ENCODE measurements at places on chromosomes 12 and 14.

DNA sequence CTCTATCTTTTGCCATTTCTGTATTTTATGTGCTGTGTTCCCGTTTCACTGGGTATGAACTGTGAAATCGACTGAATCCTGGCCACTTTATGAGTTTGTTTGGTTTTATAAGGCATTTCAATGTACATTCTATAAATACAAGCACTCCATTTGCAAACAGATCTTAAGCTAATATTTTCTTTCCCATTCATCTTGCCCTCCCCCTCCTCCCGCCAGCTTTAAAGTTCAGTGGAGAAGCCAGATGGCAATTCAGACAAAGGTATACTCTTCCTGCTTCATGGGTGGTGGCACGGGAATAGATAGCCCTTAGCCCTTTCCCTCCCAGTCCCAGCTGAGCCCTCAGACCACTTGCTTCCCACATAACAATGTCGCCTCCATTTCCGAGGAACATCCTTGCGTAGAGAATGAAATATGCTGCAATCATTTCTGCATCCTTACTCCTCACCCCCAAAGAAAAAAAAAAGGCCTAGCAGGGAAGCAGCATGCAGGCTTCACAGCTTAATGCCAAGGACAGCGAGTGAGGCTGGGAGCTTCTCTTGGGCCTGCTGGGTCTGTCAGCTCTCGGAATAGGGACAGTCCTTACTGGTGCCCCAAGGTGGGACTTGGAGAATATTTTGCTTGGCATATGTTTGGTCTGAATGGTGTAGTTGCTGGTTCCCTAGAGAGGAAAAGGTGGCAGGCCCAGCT lies 52.8 kb upstream of the SRSF5 start:
- no peak for DNase-seq

DNA sequence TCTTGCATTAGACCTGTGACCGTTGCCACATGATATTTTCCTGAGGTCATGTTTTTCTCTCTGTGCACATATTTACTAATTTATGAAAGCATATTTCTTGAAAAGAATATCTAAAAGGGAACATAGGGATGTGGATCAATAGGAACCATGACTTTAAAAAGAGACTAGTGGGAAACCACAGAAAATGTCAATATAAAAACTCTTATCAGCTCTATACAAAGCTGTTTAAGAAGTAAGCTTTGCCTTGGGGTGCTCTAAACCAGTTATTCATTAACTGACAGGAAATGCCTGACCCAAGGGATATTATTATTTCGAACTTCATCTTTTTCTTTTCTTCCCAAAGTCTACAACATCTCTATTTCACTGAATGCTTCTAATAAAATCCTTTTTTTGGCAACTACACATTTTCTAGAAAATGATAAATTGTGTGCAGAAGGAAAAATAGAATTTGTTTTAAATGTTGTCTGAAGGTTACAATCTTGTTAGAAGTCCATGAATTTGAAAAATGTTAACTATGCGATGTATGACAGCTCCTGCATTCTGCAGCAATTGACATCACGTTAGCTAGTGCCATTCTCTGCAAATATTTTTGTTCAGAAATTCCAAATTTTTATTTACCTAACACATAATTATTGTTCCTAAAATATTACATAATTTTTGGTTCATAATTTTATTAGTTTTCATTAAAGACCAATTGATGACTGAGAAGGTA lies 345.0 kb downstream of the SLC16A7 start:
- no peak for DNase-seq

- no peak for DNase-seq
Observed at GRCh38 chr12:15699886-15700285, 89.3 kb downstream of the EPS8 start.

DNA sequence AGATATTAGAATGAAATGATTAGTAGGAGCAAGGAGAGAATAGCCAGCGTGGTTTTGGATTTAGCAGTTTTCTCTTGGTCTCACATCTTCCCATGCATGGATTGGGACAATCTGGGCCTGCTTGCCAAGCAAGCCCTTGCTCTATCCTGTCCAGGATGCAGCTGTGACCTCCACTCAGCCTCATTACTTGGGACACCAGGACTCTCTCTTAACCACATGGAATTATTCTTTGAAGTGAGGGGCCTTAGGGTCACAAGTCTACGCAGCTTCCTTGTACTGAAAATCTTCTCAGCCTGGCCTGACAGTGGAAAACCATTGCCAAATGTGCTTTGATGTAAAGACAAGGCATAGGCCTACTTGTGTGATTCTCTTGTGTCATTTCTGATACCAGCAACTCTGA lies 28.0 kb upstream of the DCN start:
- DNase-seq, result no peak

GRCh38 chr12:123877968-123878367 lies 94.7 kb downstream of the CCDC92 start:
- no peak for DNase-seq

DNA sequence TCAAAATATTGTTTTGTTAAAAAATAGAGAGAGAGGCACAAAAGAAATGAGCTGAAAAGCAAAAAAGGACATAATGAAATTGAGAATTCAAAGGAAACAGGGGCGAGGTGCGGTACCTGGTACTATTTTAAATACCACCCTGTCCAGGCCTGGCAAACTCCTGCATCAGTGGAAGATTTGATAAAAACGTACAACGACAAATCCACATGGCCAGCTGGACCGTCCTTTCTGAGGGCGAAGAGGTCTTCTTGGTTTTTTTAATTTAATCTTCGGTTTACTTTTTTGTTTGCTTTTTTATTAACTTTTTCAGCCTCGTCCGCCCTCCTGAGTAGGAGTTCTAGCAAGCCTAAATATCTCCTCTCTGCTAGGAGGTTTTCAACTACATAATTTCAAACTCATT lies 11.9 kb downstream of the BCL11B start:
- DNase-seq, result no peak

GRCh38 chr14:94561656-94562010 lies 391 bp downstream of the SERPINA4 start:
- no peak for DNase-seq

DNA sequence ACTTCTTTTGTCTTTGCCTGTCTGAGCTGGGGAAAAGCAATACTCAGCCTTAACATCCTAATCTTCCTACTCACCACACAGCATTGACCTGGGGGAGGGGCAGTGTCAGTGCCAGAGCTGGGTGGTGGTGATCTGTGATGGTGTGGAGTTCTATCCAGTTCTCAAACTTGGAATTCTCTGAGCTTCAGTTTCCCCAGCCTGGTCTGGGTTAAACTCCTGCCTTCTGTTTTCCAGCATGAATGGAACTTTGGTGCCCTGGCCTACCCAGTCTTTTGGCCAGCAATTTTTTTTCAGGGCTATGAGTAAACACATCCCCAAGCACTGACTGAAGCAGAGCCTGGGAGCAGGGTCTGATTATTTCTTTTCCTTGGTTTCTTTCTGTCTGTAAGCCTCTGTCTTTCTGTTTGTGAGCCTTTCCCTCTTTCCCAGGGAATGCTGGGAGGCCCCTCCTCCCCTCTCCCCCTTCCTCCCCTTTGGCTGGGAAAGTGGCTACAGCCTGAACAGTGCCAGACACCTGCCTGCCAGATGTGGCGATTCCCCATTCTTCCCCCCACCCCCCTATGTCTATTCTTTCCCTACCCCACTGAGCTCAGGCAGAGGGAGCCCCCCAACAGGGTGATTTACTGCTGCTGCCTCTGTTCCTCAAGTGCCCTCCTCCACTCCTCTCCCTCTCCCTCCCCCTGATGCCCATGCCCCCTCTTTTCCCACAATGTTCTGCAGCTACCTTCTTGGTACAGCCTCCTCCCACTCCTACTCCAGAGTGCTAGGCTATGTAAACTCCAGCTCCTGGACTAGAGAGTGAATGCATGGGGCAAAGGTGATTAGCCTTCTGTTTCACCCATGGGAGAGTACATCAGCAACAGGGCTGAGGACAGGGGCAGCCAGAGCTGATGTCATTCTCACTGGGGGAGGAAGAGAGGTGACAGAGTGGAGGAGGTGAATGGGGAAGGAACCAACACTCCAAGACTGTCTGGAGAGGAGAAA lies 11.1 kb downstream of the GPR84 start:
- peak; percentile 31 for DNase-seq

DNA sequence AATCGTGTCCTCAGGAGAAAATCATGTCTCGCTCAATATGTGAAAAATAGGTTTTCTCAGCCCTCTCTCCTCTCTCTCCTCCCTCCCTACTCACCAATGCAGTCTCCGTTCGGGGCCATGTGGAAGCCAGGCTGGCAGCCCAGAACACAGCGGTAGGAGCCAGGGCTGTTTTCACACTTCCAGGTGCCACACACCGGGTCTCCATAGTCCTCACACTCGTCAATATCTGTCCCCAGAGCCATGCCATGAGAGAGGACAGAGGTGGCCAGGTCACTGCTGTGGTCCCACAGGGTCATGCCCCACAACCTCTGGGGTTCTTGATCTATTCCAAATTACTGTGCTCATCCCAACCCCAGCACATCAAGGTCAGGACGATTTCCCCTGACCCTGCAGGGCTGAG lies 13.5 kb downstream of the ISCA2 start:
- DNase-seq, result no peak

- DNase-seq, result no peak
Observed at GRCh38 chr12:91278126-91278525, 95.5 kb upstream of the DCN start.

DNA sequence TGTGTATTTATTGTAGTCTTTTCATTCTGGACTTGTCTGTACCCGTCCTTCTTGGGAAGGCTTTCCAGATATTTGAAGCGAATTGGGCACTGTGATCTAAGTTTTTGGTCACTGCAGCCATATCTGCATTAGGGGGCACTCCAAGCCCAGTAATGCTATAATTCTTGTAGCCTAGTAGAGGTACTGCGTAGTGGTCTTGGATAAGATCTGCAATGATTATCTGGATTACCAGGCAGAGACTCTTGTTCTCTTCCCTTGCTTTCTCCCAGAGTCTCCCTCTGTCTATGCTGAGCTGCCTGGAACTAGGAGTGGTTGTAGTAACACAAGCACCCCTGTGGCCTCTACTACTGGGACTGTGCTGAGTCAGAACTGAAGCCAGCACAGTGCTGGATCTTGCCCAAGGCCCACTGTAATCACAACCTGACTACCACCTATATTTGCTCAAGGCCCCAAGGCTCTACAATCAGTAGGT lies 30.0 kb downstream of the SLC38A2 start:
- no peak for DNase-seq

DNA sequence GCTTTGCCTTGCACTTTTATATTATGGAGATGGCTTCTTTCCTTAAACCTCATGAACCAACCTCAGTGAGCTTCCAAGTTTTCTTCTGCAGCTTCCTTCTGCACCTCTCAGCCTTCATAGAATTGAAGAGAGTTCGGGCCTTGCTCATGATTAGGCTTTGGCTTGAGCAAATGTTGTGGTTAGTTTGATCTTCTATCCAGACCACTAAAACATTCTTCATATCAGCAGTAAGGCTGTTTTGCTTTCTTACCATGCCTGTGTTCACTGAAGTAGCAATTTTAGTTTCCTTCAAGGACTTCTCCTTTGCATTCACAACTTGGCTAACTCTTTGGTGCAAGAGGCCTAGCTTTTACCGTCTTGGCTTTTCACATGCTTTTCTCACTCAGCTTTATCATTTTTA lies 125.4 kb downstream of the SNAPC1 start:
- DNase-seq, result no peak

DNA sequence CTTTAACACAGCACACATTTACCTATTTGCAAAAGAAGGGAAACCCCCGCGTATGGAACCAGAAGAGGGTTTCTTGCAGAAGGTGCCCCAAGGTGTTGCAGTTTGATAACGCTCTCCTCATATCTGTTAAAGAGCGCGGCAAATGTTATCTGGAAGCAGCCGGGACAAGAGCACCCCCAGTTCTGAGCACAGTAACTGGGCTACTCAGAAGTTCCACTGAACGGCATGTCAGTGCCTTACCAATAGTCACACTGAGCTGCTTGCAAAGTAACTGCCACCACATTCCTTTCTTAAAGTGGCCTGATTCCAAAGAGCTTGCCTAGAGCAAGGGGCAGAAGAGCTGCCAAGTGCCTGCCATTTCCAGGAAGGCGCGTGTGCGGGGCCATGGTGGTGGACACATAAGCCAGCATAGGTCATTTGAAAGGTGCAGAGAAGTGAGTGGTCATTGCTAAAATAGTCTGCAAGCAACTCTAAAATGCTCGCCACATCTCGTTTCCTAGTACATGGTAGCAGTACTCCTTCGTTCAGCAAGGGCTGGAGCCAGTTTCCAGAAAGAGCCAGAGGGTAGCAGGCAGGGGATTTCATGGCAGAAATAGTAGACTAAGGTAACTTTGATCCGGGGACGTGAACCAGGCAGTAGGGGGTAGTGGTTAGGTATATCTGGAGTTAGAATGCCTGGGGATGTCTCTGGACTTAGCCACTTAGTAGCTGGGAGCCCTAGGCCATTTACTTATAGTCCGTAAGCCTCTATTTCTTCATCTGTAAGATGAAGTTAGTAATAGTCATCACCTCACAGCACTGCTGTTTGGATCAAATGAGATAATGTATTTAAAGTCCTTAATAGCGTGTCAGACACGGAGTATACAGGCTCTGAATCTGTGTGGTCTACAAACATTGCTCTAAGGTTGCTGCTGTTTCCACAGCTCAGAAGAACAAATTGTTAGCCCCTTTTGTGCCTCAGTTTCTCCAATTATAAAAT lies 37.6 kb downstream of the SPTB start:
- no peak for DNase-seq

- no peak for DNase-seq
Observed at GRCh38 chr12:94165138-94165537, 16.8 kb downstream of the PLXNC1 start.

- no peak for DNase-seq
Observed at GRCh38 chr12:106299202-106299774, 3.2 kb upstream of the TCP11L2 start.

- DNase-seq, result no peak
Observed at GRCh38 chr12:116346741-116347140, 69.2 kb upstream of the MED13L start.

DNA sequence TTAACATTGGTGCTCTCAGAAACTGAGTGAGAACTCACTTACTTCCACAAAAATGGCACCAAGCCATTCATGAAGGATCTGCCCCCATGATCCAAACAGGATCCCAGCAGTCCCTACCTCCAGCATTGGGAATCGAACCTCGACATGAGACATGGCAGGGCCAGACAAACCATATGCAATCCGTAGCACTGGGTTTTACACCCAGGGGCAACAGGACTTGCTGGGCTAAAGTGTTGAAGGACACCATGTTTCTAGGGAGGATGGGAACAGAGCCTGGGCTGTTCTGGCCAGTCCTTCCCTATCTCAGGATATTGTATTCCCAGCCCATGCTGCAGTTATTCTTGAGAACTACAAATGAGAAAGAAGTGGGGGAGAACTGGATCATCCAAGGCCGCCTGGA lies 36.6 kb downstream of the SERPINA3 start:
- no peak for DNase-seq

GRCh38 chr12:22812531-22812930 lies 187.6 kb downstream of the ETNK1 start:
- DNase-seq, result no peak

- DNase-seq, result peak; percentile 11
Observed at GRCh38 chr12:21527451-21528180, 1.5 kb downstream of the SPX start.

- DNase-seq, result peak; percentile 59
Observed at GRCh38 chr12:108846290-108846701, 11.1 kb downstream of the SSH1 start.

DNA sequence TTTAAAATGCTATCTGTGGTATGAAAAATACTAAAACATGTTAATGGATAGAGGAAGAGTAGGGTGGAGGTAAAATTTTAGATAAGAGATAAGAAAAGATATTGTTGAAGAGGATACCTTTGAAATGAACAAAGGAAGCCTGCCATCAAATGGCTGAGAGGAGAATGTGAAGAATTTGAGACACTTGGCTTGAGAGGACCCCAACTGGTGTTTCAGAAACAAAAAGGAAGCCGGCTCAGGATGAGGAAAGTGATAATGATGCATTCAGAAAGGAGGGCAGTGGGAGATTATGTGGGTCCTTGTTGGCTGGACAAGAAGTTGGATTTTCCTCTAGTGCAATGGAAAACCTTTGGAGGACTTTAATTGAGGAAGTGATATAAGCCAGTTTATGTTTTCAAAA lies 264.4 kb downstream of the DUSP6 start:
- no peak for DNase-seq
